ENCODE measurements at places on chromosomes 2 and 18.

DNA sequence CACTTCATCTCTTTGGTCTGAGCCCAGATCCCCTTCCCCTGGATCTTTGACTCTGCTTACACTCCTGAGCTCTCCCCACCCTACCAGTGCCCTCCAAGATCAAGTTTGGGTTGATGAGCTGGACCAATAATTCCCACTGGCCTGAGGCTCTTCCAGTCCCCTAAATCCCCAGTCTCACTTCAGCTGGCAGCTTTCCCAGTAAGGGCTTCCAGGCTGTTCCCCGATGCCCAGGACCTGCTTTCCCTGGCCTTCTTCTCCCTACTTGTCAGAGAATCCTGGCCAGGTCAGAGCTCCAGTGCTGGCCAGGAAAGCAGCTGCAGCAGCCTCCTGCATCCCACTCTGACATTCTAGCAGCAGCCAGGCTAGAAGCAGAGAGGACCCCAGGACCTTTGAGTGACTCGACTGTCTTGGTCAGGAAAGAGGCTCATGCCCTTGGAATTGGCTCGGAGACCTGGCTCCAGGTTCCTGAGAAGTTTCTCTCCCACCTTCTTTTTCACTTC lies 3.5 kb downstream of the WNT6 start:
- no peak for DNase-seq

DNA sequence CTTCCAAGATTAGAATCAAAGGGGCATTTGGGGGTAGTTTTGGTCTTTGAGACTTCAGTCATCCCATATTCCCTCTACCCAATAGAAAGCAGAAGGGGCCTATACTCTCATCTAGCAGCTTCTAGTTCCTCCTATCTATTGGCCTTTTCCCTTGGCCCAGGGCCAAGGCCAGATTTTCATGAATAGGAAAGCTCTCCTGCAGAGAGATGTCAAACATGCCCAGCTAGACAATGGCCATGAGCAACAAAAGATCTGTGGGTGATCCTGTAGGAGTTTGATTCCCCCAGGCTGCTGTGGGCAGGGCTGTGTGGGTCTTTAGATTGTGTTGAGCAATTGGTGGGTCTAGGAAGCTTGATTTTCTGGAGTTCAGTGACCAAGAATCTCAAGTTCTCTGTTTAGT lies 2.9 kb upstream of the ADCYAP1 start:
- DNase-seq, result no peak

DNA sequence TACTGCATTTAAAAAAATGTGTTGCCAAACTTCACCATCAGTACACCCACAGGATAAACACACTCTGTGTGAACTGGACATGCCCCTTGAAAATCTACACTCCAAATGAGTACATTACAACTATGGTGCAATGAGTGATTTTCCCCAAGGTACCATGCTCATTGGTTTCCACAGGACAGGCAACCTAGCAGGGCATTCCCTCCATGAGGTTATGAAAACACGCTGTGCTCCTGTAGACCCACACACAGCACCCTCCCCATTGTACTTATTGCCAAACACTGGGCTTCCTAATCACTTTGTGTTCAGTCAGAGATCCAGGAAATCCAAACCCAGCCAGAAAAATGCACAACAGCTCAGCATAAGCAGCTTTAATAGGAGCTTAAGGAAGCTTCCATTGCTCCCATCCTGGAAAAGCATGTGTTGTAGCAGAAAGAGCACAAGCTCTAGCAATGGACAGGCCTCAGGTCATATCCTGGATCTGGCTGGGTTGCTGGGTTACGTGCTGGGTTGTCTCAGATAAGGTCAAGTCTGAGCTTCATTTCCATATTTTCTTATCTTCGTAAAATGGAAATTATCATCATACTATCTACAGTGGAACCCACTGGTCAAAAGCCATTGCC lies 20.8 kb upstream of the ATIC start:
- no peak for DNase-seq

DNA sequence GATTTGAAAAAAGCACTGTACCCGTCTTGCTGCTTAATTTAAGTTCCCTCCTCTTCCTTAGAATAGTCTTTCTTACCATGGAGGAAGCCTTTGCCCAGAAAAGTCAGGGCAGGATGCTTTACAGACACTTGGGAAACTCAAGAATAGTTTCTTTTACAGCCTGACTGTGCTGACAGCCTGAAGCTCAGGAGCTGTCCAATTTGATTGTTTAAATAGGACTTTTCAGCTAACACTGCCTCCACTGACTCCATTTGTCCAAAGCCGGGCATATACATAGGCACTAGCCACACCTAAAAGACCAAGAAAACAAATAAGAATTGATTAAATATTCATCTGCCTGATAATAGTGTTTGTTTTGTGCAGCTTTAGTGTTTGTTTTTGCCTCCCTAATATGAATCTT lies 110.9 kb upstream of the L3MBTL4 start:
- no peak for DNase-seq

DNA sequence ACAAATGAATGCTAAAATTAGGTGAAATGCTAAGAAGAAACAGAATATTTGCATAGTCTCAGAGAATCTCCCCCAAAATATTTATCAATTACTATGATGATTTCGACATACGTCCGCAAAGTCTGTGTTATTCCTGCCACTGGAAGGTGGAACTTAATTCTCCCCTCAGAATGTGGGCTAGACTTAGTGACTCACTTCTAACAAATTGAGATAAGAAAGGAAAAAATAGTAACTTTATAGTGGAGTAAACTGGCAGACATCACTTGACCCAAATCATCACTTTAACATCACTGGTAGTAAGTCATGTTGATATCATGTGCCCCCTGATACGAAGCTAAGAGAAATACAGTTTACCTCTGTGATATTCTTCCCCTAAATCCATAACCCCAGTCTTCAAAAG lies 23.5 kb downstream of the HADHB start:
- DNase-seq, result no peak

GRCh38 chr2:10884574-10884975 lies 27.2 kb upstream of the KCNF1 start:
- DNase-seq, result no peak

DNA sequence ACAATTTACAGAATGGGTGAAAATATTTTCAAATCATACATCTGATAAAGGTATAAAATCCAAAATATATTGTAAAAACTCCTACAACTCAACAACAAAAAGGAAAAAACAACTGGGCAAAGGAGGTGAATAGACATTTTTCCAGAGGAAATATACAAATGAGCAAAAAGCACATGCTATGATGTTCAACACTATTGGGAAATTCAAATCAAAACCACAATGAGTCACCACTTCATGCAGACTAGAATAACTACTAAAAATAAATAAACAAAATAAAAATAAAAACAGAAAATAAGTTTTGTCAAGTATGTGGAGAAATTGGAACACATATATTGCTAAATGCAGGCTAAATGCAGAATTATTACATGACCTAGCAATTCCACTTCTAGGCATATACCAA lies 120.9 kb downstream of the FSIP2 start:
- no peak for DNase-seq

GRCh38 chr2:43609290-43609918 lies 13.6 kb upstream of the THADA start:
- DNase-seq, result no peak

- DNase-seq, result no peak
Observed at GRCh38 chr2:227891673-227892072, 20.2 kb downstream of the DAW1 start.

DNA sequence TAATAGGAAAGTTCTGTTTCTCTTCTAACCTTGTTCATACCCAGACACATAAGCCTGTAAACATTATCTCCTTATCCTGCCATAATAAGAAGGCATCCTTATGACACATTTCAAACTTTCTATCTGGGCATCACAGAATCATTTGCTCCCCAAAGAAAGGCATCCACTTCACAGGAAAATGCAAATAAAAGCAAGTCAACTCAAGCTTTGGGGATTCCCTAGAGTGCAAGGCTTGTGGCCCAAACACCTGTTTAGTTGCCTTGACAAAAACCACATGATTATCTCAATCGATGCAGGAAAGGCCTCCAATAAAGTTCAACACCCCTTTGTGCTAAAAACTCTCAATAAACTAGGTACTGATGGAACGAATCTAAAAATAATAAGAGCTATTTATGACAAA lies 195.7 kb upstream of the GALNT5 start:
- no peak for DNase-seq

DNA sequence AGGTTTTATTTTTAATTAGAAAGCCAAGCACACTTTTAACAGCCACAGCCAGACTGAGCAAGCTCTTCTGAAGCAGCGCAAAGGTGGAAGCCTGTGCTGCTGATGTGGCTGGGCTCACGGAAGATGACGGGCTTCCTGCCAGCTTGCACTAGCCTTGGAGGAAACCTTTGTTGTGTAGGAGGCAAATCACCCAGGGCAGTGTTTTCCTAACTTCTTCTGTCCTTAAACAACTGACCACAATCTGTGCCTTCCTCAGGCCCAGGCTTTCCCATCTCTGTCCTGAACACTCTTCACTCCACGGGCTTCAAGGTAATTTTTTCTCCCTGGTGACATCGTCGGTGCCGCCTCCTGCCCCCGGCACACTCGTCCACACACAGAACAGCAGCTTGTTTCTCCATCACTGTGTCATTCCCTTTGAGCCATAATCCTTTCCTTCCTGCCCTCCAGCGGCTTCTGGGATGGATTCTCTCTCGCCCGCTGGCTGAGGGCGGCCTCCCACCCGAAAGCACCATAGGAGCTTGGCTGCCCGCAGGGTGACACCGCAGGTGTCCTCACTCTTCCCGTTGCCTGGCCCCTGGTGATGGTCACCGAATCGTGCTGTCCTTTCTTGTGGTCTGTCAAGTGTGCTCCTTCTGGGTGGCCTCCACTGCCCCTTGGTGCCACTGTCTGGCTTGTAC lies 31.1 kb upstream of the INHBB start:
- no peak for DNase-seq

Measured in pancreas (tissue), 10 donors.